ENCODE measurements at places on chromosomes 5 and 9.

DNA sequence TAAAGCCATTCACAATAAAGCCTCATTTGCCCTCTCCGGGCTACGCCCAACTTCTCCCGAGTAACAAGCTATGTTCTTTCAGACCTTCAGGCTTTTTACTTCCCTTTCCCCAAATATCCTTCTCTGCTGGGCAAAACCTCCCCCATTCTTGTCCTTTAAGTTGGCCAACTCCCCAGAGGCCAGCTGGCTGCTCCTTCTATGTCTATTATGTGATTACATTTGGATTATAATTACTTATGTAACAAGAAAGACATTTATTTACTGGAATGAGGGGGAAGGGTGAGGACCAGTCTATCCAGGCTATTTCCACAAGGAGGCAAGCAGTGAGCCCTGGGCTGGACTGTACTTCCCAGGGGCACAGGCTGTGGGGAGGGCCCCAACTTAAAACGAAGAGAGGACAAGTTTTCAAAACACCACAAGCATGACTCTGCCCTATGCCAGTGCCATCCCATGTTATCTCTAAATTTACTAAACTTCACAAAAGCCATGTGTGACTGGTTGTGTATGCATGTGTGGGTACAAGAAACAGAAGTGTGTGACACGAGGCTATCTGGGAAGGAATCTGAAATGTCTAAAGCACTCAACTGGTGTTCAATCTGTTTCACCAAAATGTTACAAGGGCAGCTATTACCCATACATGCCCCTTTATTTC is 84.5 kb downstream of the GNAQ start:
- DNase-seq: peak; percentile 4

GRCh38 chr5:173452119-173452905 is 124.1 kb upstream of the STC2 start:
- no peak for DNase-seq

GRCh38 chr5:175290379-175290778 is 153.6 kb downstream of the DRD1 start:
- DNase-seq: no peak

DNA sequence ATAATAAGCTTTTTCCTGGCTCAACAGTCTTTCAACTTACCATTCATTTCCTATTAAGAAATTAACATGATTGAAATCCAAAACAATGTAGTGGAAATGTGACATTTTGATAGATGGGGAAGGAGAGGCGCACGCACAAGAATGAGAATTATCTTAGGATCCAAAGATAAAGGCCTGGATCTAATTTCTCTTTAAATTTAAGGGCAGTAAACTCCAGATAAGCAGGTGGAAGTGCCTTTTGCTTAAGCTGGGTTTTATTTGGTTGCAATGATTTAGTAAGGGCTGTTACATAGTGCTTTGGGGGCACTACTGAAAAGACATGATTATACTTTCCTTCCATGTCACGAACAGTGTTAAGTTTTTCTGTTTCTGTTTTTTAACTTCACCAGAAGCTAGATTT is 17.3 kb downstream of the EQTN start:
- no peak for DNase-seq

GRCh38 chr5:146710348-146710747 is 168.2 kb downstream of the PPP2R2B start:
- no peak for DNase-seq

DNA sequence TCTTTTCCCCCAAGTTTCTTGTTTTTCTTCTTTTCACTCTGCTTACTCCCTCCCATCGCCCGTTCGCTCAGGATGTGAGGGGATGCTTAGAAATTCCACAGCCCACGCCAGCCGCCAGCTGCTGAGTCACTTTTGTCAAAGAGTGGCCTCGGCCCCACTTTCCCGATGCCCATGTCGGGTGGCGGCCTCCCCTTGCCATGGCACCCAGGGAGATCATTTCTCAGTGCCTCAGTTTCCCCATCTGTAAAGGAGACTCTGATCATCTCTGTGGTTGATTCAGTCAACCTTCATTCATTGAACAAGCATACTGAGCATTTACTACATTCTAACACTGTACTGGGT is 353 bp upstream of the PDGFRB start:
- DNase-seq: no peak

DNA sequence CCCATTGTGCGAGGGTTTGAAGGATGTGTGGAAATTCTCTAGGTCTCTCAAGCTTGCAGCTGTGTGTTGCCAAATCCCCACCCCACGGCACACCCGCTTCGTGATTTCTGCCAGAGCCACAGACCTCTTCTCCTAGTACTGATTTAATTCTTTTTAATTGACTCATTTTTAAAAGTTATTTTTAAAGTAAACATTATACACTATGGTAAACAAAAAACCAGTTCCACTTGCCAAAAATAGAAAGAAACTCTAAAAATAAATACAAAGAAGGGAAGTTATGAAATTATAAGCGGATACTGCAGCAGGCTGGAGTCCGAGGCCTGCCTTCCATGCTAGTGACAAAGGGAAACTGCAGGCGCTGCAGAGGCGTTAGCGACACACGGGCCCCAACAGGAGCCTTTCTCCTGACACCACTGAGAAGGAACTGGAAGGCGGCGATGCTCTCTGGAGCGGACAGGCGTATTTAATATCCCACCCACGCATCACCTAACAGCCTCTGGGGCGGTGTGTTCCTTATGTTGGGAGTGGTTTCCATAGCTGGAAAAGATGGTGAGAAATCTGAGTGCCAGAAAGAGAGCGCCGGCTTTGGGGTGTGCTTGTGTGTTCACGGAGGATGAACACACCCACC is 122.5 kb downstream of the COL23A1 start:
- DNase-seq: no peak

GRCh38 chr5:141919218-141920119 is 4.2 kb upstream of the DELE1 start:
- DNase-seq: no peak

DNA sequence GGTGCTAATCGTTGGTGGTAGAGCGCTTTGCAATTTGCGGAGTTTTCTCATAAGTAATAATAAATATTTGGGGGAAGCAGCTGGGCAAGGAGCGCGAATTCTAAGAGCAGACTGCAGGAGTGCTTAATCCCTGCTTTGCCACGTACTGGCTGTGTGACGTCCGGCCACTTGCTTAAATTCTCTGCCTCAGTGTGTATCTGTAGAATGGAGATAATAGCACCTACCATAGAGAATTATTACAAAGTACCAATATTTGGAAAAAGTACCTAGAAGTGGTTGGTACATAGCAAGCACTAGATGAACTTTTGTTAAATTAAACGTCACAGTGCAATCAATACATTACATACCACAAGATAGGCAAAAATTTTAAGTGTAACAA is 598 bp upstream of the TMED7 start:
- DNase-seq: no peak

- DNase-seq: no peak
Observed at GRCh38 chr5:132253452-132254320, 3.8 kb upstream of the PDLIM4 start.

- DNase-seq: no peak
Observed at GRCh38 chr5:89473196-89473595, 590.2 kb upstream of the MEF2C start.

GRCh38 chr5:126000507-126000906 is 422.7 kb upstream of the GRAMD2B start:
- DNase-seq: no peak

- no peak for DNase-seq
Observed at GRCh38 chr5:93681432-93681831, 60.0 kb downstream of the POU5F2 start.

DNA sequence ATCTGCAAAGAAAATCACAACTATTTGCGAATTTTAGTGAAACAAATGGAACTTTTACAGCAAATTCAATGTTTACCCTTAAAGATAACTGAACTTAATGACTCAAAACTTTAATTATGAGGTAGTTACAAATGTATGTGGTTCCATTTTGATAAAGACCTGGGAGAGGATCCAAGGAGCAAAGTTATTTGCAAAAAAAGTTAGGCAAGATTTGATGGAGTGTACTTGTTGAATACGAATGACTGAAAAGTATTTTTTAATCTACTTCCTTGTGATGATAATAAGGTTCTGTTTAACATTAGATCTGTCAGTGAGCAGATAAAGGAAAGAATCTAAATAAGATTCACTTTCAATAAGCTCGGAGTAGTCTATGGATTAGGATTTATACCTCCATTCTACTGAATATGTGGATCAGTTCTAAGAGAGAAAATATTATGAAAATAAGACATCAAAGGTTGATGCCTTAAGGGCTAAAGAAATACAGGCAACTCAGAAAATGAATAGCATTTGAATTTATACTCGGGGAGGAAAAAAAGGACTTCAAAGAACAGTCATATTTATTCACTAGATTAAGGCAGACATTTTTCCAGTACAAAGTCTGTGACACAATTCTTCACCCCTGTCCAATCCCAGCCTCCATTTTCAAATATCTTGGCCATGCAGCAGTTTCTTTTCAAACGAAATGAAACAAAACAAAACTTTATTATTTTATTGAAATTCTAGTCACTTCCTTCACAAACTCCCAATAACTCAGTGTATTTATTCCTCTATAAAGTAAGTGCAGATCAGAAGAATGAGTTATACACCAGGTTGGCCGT is 199.8 kb downstream of the PDE4D start:
- DNase-seq: no peak

GRCh38 chr9:99060621-99061020 is 44.3 kb upstream of the TGFBR1 start:
- no peak for DNase-seq

- no peak for DNase-seq
Observed at GRCh38 chr9:71762900-71763653, 5.2 kb downstream of the CEMIP2 start.

GRCh38 chr9:133257465-133257956 is 17.5 kb downstream of the ABO start:
- DNase-seq: no peak

DNA sequence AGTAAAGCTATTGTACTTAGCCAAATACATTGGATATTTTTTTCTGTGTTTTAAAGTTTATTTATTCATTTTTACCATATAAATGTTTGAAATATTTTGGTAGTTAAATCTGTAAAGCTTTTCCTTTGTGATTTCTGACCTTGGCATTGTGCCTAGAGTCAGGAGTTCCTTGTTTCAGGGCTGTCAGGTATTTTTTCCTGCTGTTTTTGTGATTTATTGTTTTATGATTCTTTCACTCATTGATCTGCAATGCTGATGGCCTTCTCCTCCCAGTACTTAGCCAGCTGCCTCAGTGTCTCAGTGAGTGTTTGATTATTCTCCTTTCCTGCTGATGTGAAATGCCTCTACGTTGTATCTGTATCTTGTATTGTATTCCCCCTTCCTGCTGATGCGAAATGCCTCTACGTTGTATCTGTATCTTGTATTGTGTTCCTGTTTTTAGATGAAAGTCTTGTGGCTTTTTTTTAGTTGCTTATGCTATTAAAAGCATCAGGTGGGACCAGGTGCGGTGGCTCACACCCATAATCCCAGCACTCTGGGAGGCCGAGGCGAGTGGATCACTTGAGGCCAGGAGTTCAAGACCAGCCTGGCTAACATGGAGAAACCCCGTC is 61.0 kb downstream of the EHMT1 start:
- no peak for DNase-seq

DNA sequence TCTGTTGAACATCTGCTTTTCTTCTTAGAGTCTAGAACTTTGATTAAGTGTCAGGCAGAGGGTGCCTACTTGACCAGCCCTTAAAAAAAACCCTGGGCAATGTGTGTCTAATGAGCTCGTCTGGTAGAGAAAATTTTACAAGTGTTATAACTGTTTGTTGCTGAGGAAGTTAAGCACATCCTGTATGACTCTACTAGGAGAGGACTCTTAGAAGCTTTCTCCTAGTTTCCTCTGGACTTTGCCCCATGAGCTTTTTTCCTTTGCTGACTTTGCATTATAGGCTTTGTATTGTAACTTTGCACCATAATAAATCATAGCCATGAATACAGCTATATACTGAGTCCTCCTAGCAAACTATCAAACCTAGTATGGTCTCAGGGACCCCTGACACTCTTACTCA is 39.4 kb downstream of the GNG10 start:
- DNase-seq: no peak

GRCh38 chr5:101717721-101718120 is 578.4 kb downstream of the SLCO4C1 start:
- no peak for DNase-seq

- DNase-seq: no peak
Observed at GRCh38 chr5:159725475-159725874, 190.8 kb upstream of the ADRA1B start.

DNA sequence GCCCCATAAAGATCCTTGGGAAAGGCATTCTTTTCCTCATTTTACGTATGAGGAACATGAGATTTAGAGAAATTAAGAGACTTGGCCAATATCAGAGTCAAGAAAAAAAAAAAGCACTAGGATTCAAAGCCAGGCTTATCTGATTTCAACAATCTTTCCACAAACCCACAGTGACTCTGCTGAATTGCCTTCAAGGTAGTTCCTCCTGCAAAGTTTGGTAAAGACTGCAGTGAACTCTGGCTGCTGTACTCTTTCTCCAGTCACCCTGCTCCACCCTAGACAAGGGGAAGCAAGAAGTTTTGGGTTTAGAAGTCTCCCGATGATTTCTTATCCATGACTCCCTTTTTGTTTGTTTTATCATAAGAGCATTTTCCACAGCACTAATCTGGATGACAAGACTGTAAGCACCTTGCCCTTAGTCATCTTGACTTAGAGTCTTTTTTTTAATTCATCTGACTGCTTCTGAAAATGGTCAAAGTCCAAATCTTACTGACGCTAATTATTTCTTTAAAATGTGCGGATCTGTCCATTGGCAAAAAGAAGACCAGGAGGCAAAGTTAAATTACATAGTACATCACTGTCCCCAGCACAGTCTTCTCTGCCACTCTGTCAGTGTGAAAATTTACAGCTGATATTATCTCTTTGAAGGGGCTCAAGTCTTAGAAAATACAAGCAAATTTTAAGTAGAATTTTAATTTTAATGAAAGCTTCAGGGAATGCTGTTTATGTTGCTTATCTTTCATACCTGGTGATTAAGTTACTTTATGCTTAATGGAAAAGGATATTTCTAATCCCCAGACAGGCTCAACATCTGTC is 180.1 kb downstream of the TTLL11 start:
- no peak for DNase-seq

GRCh38 chr5:169717288-169717687 is 80.2 kb downstream of the DOCK2 start:
- no peak for DNase-seq

DNA sequence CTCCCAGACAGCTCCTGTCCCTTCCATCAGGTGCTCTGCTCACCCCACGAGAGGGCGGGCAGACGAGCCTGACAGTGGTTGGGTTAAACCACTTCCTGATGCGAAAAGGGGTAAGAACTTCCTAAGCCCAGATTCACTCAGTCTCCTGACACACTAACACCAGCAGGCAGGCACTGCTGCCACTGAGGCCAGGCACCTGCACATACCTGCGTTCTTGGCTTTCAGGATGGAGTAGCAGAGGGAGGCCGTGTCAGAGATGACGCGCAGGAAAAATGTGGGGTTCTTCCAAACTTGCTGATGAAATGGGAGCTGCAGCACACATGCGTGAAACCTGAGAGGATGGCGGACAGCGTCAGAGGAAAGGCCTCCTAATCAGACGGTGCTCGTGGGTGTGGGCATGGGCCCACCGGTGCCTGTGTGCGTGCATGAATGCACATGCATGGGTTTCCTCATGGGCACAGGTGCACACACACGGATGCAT is 29.9 kb downstream of the SLC6A18 start:
- no peak for DNase-seq

- DNase-seq: no peak
Observed at GRCh38 chr9:133449760-133450159, 10.0 kb upstream of the CACFD1 start.

Measured in NCI-H1417 treated with DMSO at 0.1 percent for 48 hours (cell line).